ENCODE measurements at places on chromosomes 12 and 14. TPM values are rescaled to one million over a fixed set of nuclear protein-coding genes. Genes with fewer than 3 reads are reported as not detected.

TMEM260 gene
- total RNA-seq, result 26.9 TPM

GRCh38 chr12:95548539-95549391, 2.5 kb downstream of the USP44 start:
- peak; percentile 59 for DNase-seq

SERPINA1 gene
- total RNA-seq, result 0.63 TPM

DNA sequence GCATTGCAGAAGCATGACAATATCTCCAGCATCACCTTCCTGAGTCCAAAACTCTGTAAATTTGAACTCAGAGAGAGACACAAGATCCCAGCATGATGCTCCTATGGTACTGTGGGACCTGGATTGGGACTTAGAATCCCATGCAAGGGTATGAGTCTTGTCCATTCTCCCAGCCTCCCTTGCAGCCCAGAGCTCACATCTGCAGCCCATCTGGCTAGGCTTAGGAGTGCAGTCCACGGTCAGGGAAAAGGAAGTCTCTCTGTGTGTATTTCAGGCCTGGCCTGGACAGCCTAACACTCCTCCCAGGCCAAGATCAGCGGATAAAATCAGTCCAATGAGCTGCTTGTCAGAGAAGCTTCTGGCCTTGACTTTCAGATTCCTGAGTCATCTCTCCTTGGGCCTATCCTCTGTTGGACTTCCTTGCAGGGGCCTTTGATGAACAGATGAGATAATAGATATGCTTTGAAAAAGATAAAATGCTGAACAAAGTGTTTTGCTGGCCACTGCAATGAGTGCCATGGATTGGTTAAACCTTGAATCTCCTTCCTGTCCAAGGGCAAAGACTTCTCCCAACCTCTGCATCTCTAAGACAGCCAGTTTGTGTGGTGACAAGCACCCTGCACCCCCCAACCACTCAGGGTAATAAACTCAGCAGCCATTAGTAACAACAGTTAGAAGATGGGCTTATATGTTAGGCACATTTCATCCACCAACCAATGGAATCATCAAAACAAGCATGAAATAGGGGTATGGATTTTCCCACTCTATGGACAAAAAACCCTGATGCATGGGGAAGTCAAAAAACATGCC, 412.8 kb upstream of the TBX3 start:
- DNase-seq, result no peak

TSHR gene
- total RNA-seq, result 0.75 TPM

DNA sequence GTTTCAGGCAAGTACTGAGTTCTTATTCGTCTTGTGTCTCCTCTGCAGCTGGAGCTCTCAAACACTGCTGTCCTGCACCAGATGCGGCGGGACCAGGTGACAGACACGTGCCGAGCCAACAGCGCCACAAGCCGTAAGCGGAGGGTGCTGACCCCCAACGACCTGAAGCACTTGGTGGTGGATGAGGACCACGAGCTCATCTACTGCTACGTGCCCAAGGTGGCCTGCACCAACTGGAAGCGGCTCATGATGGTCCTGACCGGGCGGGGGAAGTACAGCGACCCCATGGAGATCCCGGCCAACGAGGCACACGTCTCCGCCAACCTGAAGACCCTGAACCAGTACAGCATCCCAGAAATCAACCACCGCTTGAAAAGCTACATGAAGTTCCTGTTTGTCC, 201.2 kb downstream of the SLC41A2 start:
- no peak for DNase-seq

KCNJ8 gene
- total RNA-seq, result not detected

DNA sequence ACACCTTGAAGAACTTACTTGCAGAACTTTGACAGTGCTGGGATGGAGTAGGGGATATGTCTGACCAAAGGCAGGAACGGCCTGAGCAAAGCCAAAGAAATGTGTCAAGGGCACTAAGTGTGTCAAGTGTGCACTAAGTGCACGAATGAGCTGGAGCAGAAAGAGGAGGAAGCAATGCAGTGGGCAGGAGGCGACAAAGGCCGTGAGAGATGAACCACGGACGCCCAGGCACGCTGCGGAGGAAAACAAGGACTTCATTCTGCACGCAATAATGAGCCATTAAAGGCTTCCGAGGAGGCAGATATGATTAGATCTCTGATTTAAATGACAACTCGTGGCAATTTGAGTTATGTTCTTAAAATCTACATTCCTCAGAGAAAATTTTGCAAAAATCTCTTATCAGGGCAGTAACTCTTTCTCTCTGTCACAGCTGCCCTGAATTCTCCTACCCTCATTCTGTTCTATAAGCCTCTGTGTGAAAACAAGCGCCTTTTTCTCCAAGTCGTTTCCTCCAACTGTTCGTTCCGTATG, 25.3 kb downstream of the GRIN2B start:
- no peak for DNase-seq

DNA sequence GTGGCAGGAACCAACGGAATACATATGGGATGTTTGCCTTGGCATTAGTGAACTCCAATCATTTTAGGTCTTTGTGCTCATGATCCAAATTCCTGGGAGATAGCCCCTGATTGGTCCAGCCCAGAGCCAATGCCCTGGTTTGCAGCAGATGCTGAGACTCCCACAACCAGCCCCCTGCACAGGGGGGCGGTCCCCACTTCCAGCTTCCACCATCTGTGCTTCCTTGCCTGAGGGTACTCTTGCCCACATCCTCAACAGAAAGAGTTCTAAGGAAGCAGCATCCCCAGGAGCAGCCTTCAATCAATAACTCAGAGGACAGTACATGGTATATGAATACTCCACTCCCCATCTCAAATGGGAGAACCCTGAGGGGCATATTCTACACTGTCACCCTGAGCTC, 39.7 kb upstream of the FICD start:
- no peak for DNase-seq

All from T-cell (primary cell).